Left renal cortex interstitium (tissue), 4 donors: ENCODE measurements at places on chromosomes 4 and X. TPM values are rescaled to one million over a fixed set of nuclear protein-coding genes. Genes with fewer than 3 reads are reported as not detected.

The COL4A5 gene
- polyA plus RNA-seq: 134 TPM

DNA sequence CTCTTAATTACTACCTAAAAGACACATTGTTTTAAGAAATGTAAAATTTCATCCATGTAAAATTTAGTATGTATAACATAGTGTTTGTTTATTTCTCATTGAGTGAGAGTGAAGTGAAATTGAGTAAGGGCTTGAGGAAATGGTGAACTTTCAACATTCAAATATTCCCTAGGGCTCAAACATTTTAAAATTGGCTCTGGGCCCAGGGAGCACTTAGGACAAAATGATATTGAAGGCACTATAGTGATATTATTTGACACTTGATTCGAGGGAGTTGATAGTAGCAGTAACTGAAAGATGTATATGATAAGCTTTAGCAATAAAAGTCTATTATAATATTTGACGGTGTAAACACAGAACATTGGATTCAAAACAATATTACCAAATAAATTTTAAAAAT lies 1244.0 kb upstream of the TENM3 start:
- no peak for DNase-seq

DNA sequence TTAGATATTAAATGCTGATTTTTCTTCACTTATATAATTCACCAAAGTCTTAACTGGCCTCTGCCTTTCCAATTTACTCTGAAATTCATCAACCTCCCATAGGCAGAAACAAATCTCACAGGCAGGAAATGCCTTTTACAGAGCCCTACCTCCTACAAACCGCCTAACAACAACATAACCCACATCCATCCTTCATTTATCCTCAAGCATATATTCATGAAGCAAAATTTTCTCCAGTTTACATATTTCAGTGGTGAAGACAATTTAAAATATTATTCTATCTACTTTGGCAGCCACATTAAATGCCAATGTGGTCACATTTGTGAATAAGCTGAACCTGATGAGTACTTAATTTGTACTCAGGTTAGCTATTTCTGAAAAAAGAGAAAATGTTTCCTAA lies 30.3 kb downstream of the SEPSECS start:
- no peak for DNase-seq

The CXorf51A gene
- polyA plus RNA-seq: not detected

DNA sequence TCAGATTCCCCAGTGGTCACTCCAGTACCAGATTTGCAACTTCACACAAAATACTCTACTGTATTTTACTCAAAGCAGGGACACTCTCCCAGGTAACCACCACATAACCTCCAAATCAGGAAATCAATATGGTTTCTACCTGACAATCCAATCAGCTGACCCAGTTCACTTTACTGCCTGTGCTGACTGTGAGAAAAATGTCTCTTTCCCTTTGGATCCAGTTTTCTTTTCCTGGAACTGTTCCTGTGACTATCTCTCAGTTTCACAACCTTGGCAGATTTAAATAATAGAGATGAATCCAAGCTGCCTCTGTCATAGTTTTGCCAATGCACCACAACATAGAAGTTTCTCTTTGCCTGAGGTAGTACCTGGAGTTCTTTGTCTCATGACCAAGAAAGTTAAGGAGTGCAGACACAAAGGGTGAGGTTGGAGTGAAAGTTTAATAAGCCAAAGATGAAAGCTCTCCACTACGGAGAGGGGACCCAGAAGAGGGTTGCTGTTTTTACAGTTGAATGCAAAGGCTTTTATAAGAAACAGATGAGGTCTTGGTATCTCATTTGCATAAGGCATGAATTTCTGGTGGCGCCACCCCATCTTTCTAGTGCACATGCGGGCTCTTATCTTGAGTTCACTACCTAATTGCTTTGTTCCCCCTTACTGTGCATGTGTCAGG lies 29.7 kb upstream of the IL9R start:
- DNase-seq: no peak

GRCh38 chrX:125205918-125206665 lies 113.6 kb upstream of the TEX13C start:
- peak; percentile 11 for DNase-seq

The CFAP99 gene
- polyA plus RNA-seq: 0.35 TPM

DNA sequence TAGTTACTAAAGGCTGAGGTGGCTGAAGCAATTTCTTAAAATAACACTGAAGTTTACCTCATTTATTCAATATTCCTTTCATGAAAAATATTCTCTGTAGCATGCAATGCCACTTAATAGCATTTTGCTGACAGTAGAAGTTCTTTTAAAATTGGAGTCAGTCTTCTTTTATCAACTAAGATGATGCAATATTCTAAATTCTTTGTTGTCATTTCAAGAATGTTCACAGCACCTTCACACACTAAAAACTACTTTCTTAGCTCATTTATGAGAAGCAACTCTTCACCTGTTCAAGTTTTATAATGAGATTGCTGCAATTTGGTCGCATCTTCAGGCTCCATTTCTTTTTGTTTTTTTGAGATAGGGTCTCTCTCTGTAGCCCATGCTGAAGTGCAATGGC lies 48.8 kb downstream of the ANAPC10 start:
- DNase-seq: no peak

DNA sequence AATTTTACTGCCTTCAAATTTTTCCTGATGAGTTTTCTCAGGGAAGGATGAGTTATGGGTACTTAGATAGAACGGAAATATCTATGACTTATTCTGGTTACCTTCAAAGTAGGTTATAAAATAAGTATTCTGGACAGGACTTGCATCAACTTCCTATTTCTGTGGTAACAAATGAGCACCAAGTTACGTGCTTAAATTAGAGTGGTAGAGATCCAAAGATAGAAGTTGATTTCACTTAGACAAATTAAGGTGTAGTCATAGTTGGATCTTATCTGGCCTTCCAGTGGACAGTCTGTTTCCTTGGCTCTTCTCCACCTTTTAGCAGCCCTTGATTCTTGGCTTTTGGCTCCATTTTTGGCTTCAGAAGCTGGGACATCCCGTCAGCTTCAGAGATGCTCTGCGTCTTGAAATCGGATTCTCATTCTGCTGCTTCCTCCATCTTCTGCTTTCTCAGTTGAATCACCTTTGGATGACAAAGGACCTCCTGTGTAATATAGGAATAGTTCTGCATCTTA lies 109.9 kb downstream of the ZNF518B start:
- no peak for DNase-seq

The INTU gene
- polyA plus RNA-seq: 20.0 TPM

- DNase-seq: no peak
Observed at GRCh38 chr4:15691346-15692135, 9.9 kb downstream of the FAM200B start.

DNA sequence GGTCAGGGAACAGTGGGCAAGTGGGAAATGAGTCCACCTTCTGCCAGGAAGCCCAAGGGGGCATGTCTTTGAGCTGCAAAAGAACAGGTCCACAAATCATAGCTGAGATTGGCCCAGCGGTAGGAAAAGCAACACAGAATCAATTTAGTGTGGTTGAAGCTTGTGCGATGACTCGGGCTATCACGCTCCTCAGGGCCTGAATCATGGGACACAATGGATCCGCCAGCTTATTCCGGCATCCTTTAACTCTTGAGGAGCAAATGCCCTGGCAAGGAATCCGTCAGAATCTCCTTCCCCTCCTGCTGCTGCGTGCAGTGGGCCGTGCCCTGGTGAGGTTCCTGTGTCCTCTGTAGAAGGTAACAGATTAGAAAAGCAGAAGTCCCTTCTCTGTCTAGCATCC lies 98.0 kb downstream of the RELL1 start:
- DNase-seq: no peak

GRCh38 chr4:165502916-165503907 lies 124.4 kb downstream of the CPE start:
- DNase-seq: no peak

The DMD gene
- polyA plus RNA-seq: 14.4 TPM

GRCh38 chrX:100478714-100479306 lies 68.7 kb upstream of the PCDH19 start:
- no peak for DNase-seq

The GCNA gene
- polyA plus RNA-seq: 3.7 TPM

The ZNF141 gene
- 42.7 TPM for polyA plus RNA-seq

- DNase-seq: no peak
Observed at GRCh38 chr4:165380805-165381204, 2.0 kb downstream of the CPE start.

- DNase-seq: no peak
Observed at GRCh38 chr4:100288161-100288560, 97.9 kb upstream of the DDIT4L start.
